ENCODE measurements at places on chromosomes 2 and 18. TPM values are rescaled to one million over a fixed set of nuclear protein-coding genes. Genes with fewer than 3 reads are reported as not detected.

AGAP1 gene
- total RNA-seq = 49.1 TPM

DNA sequence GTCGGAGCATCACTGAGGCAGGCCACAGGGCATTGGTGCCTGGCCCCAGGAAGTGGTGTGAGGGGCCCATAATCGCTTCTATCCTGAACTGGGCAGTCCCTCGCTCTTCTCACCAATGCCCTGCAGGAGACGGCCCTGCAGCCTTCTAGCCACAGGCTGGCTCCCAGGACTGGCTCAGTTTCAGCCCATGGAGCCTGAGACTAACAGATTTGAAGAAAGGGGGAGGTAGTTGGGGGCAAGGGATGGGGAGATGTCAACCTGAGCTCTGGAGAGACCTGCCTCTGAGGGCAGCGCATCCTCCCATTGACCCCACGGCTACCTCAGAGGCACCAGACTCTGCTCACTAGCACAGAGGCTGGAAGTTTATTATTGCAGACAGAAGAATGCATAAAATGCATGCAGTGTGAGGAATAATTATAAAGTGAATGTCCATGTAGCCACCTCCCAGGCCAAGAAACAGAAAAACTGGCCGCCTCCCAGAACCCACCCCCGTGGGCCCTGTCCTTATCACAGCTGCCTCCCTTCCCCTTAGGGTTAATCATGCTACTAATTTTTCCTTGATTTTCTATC lies 1.4 kb downstream of the TOGARAM2 start:
- H3K36me3 ChIP-seq = no peaks in the 10 kb centered on the region
- DNase-seq = no peak
- no peaks in the 10 kb centered on the region for H3K4me1 ChIP-seq

ATP8B1 gene
- total RNA-seq = 5.6 TPM

- peaks cover 6% of the 10 kb centered on the region for H3K4me1 ChIP-seq
- no peak for DNase-seq
- no peaks in the 10 kb centered on the region for H3K27me3 ChIP-seq
- peaks cover 12% of the 10 kb centered on the region for H3K36me3 ChIP-seq
These were observed 81.1 kb upstream of the CD226 start for GRCh38 chr18:70028734-70029133.

MC2R gene
- total RNA-seq = not detected
